ENCODE measurements at places on chromosomes 3 and 15. TPM values are rescaled to one million over a fixed set of nuclear protein-coding genes. Genes with fewer than 3 reads are reported as not detected.

GRCh38 chr15:47908950-47909670 lies 191.8 kb downstream of the SEMA6D start:
- H3K4me1 ChIP-seq, result no peaks in the 10 kb centered on the region
- no peak for DNase-seq
- H3K27me3 ChIP-seq, result no peaks in the 10 kb centered on the region
- H3K4me3 ChIP-seq, result no peak overlapping the region

DNA sequence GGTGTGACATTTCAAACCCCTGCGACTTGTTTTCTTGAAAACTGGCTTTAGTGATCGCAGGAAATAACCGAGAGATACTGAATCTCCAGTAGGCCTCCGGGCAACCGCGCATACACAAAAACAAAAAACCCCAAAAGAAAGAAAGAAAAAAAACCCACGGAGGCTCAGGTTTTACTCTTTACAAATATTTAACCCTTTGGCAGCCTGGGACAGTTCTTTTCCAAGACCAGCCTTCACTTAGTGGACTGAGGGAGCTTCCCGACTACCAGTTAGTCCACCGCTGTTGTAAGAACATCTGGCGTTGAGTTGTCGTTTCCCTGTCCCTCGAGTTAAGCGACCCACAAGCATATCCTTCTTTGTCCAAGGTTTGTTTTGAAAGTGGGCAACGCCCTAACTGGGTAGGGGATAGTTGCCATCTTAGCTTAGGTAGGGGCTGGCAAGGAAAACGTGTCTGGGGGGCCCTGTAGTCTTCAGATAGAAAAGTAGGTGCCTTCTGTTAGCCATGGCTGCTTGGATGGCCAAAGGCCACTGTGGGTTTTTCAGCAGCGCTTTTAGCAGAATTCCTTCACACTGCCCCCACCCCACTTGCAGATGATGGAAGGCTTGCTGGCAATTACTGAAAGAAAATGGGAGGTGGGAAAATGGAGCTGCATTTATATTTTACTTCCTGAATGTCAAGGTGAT lies 6.9 kb downstream of the ISL2 start:
- no peak overlapping the region for H3K27ac ChIP-seq
- peaks cover 83% of the 10 kb centered on the region for H3K4me1 ChIP-seq
- no peak overlapping the region for H3K4me3 ChIP-seq
- peak; percentile 42 for DNase-seq

DNA sequence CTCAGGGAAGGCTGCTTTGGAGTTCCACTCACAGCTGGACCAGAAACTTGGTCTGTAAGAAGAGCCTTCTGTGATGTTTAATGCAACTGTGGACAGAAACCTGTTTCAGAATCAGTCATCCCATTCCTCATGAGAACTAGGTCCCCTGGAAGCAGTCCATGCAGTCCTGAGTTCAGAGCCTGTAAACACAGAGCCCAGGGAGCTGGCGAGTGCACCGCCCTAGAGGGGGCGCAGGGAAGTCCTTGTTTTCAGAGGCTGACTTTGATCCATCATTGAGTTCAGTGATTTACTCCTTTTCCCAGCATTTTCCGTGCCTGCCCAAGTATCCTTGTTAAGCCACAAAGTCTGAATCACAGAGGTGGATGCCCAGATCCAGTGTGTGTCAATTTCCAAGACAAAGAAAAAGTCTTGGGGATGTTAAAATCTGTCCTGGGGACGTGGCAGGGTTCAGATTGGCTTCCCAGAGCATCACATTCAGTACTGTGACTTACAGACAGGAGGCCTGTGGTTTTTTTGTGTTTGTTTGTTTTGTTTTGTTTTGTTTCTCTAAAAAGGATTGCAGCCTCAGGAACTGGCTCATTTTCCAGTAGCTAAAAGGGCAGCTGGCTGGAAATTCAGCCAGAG lies 9.8 kb upstream of the TXNRD3 start:
- no peak for DNase-seq
- H3K4me3 ChIP-seq, result no peak overlapping the region
- no peaks in the 10 kb centered on the region for H3K27me3 ChIP-seq

DNA sequence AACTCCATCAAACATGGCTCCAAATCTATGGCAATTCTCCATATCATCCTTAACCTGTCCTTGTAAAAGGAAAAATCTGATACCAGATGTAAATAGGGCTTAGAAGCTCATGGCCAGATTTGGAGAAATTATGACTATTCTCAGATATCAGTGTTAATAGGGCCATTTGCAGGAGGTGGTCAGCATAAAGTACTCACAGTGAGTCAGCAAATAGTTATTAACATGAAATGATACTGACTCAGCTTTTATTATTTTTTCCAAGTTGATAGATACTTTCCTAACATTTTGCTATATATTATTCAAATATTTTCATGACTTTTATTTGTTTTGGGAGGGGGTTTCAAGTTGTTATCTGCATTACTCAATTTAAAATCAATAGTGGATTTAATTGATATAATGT lies 255.8 kb downstream of the MFSD1 start:
- H3K4me1 ChIP-seq, result no peaks in the 10 kb centered on the region
- H3K36me3 ChIP-seq, result no peaks in the 10 kb centered on the region
- H3K27ac ChIP-seq, result no peak overlapping the region
- DNase-seq, result no peak
- H3K4me3 ChIP-seq, result no peak overlapping the region

DNA sequence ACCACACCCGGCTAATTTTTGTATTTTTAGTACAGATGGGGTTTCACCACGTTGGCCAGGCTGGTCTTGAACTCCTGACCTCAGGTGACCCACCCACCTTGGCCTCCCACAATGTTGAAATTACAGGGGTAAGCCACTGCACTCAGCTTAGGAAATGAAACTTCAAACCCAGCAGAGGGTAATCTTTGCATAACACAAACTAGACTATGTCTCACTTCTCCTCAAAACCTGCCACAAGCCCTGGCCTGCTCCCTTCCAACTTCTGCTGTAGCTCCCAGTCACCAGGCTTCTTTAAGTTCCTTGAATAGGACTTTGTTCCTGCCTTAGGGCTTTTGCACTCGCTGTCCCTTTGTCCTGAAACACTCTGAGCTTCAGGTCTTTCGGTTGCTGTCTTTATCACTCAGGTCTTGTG lies 39.2 kb upstream of the SEMA4B start:
- H3K4me3 ChIP-seq, result no peak overlapping the region
- H3K36me3 ChIP-seq, result no peaks in the 10 kb centered on the region
- DNase-seq, result peak; percentile 65
- peak overlapping the region; percentile 43 for H3K27ac ChIP-seq
- H3K4me1 ChIP-seq, result peaks cover 43% of the 10 kb centered on the region
- no peaks in the 10 kb centered on the region for H3K27me3 ChIP-seq

DNA sequence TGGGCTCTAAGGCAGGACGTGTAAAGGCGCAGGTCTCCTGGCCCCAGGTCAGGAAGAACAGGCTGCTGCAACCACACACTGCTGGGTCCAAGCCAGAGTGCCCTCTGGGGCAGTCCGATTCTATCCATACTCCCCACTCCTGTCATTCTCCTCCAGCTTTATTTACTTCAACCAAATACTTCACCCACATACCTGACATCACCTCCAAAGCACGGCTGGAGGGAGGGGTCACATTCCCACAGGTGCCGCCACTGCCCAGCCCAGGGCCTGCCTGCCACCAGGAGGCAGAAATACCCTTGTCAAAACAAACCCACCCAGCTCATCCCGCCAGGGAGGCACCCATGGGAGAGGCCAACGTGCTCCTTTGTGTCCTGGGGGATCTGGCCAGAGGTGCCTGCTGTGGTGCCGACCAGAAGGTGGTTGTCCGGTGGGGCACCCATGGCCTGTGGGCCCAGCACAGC lies 100.4 kb downstream of the DAPK2 start:
- H3K27me3 ChIP-seq, result no peaks in the 10 kb centered on the region
- no peaks in the 10 kb centered on the region for H3K36me3 ChIP-seq
- no peak for DNase-seq
- no peak overlapping the region for H3K4me3 ChIP-seq

- H3K27ac ChIP-seq, result no peak overlapping the region
- no peak overlapping the region for H3K4me3 ChIP-seq
- DNase-seq, result no peak
- H3K36me3 ChIP-seq, result no peaks in the 10 kb centered on the region
- H3K27me3 ChIP-seq, result no peaks in the 10 kb centered on the region
- peaks cover 29% of the 10 kb centered on the region for H3K4me1 ChIP-seq
Observed at GRCh38 chr3:18426597-18427193, 1.6 kb upstream of the SATB1 start.

GRCh38 chr15:44157679-44158078 lies 37.4 kb downstream of the FRMD5 start:
- no peaks in the 10 kb centered on the region for H3K36me3 ChIP-seq
- DNase-seq, result no peak
- H3K27ac ChIP-seq, result no peak overlapping the region
- H3K4me3 ChIP-seq, result no peak overlapping the region
- H3K27me3 ChIP-seq, result peaks cover 4% of the 10 kb centered on the region

GRCh38 chr15:72887376-72887775 lies 103.8 kb upstream of the ADPGK start:
- H3K27me3 ChIP-seq, result no peaks in the 10 kb centered on the region
- DNase-seq, result no peak
- no peak overlapping the region for H3K4me3 ChIP-seq

DNA sequence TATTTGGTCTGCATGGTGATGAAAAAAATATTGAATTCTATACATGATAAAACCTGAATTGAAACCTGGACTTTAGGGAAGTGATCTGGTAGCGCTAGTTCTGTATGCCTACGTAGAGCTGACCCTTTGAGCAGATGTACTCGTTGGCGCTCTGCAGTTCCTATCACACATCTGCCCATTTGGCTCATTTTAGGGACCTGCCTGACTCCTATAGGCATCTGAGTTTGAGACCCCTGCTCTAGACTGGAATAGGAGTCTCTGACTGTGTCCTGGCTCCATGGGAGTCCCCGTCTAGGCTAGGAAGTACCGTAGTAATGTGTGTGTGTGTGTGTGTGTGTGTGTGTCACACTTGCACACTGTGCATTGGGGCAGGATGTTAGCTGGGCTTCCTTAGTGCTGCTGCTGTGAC lies 21.2 kb downstream of the STARD5 start:
- peak overlapping the region; percentile 95 for H3K27ac ChIP-seq
- H3K4me1 ChIP-seq, result peaks cover 99% of the 10 kb centered on the region
- DNase-seq, result peak; percentile 81
- peak overlapping the region; percentile 87 for H3K4me3 ChIP-seq

- H3K36me3 ChIP-seq, result no peaks in the 10 kb centered on the region
- no peaks in the 10 kb centered on the region for H3K4me1 ChIP-seq
Observed at GRCh38 chr3:146801492-146801891, 196.3 kb upstream of the PLSCR5 start.

The BRPF1 gene
- 36.5 TPM for total RNA-seq

The KCNMB3 gene
- 6.1 TPM for total RNA-seq

The MESP1 gene
- 0.49 TPM for total RNA-seq
